ENCODE measurements at places on chromosomes 7 and 10. TPM values are rescaled to one million over a fixed set of nuclear protein-coding genes. Genes with fewer than 3 reads are reported as not detected.
A peak's percentile ranks its signal among the peaks of the same experiment; 100 is the strongest.

- DNase-seq, result peak; percentile 73
Observed at GRCh38 chr10:113273181-113274163, 279.4 kb upstream of the HABP2 start.

- DNase-seq, result no peak
Observed at GRCh38 chr10:3766046-3766756, 18.8 kb downstream of the KLF6 start.

- no peak for DNase-seq
Observed at GRCh38 chr10:92742331-92743228, 52.8 kb downstream of the HHEX start.

DNA sequence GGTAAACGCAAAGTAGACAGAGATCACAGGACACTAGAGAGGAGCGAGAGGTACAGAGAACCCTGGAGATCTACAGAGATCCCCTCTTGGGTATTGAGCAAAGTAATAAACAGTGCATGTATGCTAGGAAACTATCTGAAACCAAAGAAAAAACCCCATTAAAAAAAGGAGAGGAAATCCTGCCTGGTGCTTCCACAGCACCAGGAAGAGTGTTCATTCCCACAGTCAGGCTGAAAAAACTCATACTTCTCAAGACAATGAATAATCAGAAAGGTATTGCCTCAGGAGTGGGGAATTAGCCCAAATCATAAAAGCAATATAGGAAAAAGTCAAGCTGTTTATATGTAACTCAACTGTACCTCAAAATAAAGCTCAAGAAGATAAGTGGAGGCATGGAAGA is 59.1 kb downstream of the ANKRD26 start:
- no peak for DNase-seq

DNA sequence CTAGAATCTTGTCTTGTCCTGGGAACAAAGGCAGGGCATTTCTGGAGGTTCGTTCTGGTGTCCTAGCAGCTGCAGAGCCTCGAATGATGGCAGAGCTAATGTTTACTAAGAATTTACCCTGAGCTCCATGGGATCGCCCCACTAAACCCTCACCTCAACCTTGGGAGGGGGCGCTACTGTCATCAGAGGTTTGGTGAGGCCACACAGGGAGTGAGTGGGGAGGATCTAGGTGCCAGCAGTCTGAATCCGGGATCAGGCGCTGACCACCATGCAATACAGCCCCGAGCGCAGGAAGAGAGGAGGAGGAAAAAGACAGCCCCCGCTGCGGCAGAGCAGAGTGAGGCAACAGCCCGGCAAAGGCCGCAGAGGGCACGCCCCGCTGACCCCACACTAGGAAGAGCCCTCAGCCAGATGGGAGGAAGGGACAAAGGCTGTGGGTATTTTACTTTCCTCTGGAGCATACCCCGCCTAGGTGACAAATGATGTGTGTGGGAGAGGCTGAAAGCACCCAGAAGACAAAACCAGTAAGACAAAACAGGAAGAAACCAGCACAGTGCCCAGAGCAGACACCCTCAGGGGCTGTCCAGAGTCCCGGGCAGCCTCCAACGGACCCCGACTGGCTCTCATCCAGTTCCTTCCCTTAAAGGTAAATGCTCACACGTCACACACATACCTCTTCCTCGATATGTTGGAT is 103.5 kb downstream of the FAM53B start:
- DNase-seq, result no peak

DNA sequence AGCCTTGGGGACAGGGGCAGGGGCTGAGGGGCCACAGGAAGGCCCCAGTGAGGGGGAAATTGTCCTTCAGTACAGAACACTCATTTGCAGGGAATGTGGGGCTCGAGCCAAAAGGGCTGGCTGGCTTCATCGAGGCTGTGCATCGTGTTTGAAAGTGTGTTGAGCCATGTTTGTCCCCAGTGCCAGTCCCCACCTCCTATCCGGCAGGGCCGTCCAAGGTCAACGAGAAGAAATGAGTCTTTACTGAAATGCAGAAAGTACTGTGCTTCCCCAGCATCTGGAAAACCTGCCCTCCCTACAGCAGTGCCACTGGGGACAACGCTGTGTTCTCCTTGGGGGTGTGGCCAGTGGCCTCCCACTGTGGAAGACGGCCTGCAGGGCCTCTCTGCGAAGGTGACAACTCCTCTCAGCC is 214.1 kb downstream of the KLF6 start:
- no peak for DNase-seq

- DNase-seq, result peak; percentile 1
Observed at GRCh38 chr10:55966101-55966500, 395.0 kb downstream of the ZWINT start.

DNA sequence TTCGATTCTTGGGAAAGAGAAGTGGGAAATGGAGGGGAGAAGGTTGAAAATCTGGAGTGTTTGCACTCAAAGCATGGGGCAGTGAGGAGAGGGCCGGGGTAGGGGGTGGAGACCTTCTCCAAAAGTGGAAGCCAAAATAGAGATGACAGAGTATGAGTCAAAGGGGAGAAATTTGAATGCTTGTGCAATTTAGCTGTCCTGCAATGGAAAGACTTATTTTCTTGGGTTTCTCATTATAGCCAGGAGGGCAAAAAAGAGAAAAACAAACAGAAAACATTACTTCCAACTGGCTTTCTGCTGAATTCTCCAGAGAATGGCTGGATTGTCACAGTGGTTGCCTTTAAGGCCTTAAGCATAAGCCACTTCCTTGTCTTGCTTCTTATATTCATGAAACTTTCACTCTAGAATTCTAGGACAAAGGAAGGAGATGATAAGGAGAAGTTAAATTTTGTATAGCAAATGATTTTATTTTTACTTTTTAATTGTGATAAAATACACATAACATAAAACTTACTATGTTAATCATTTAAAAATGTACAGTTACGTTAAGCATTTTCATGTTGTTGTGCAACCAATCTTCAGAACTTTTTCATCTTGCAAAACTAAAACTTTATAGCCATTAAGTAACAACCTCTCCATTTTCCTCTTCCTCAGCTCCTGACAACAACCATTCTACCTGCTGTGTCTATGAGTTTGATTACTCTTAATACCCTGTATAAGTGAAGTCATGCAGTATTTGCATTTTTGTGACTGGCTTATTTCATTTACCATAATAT is 100.2 kb downstream of the GPR85 start:
- DNase-seq, result no peak

GRCh38 chr10:62025134-62025794 is 123.8 kb downstream of the ARID5B start:
- DNase-seq, result no peak

The VPS26A gene
- polyA plus RNA-seq, result 57.3 TPM

The IDI2 gene
- polyA plus RNA-seq, result 0.23 TPM

The SPDYE6 gene
- 1.4 TPM for polyA plus RNA-seq

The KLF14 gene
- 1.2 TPM for polyA plus RNA-seq

The SEMA4G gene
- polyA plus RNA-seq, result 7.5 TPM

The MLXIPL gene
- 0.19 TPM for polyA plus RNA-seq
